T-helper 22 cell (primary cell): ENCODE measurements at places on chromosomes 5 and 9.

GRCh38 chr5:156170351-156170961 is 156.5 kb upstream of the SGCD start:
- no peak for DNase-seq

- DNase-seq, result no peak
Measured at GRCh38 chr5:18236386-18236785, 602.1 kb downstream of the TAF11L14 start.

DNA sequence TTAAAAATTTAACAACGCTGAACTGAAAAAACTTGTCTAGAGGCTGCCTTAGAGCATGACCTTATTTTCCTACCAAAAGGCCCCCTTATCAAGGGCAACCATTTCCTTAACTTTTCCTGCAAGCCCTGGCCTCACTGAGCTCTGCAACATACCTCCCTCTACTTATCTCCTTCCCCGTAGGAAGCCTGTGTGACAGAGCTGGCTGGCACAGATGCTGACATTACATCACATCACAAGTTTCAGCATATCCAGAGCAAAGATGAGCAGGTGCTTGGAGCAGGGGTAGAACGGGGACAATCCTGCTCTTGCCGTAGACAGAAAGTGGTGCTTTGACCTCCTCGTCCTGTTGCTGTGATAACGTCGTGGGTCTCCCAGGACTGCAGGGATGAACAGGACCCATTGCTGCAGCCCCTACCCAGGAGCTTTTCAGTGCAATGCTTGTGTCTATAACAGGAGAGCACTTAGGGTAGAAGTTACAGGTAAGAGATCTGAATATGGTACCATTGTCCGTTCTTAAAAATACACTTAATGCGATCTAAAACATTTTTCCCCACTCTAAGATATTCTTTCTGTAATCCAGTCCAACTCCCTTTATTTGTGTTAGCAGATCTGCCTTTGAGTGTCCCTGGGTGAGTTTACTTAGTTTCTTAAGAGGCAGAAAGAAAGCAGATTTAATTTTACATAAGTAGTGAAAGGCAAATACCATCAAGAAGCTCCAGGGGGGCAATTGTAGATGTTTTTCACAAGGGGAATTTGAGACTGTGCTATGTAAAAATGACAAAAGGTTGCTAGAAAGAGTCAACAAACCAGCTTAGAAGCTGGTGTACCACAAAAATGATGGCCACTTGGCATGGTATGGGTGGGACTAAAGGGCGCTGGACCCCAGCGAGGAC is 101.9 kb upstream of the EFNA5 start:
- DNase-seq, result no peak

- no peak for DNase-seq
Measured at GRCh38 chr5:81768935-81769452, 18.1 kb upstream of the SSBP2 start.

DNA sequence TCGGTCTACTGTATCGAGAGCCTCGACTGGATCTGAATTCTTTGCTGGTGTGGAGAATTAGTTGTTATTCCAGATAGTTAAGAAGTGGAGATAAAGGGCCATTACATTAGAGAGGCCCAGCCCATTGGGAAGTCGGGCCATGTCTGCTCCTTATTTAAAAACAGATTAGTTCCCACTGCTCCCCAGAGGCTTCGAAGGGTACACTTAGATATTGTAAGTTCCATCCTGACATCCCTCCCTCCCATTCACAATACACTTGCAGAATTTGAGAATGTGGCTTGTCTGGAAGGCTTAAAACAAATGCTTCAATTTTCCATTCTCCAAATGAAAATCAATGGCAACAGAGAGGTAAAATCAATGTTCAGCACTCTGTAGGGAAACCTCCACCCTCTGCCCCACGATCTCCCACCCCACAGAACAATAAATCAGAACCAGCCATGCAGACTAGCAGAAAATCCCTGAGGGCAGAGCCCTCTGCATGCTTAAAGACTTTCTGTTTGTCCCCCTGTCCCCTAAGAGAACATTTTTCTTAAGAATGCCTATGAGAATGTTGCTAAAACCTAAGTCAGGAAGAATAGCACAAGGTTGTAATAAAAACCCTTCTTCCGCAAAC is 364.1 kb downstream of the SPOCK1 start:
- no peak for DNase-seq

GRCh38 chr5:14893381-14893780 is 21.8 kb upstream of the ANKH start:
- DNase-seq, result no peak

DNA sequence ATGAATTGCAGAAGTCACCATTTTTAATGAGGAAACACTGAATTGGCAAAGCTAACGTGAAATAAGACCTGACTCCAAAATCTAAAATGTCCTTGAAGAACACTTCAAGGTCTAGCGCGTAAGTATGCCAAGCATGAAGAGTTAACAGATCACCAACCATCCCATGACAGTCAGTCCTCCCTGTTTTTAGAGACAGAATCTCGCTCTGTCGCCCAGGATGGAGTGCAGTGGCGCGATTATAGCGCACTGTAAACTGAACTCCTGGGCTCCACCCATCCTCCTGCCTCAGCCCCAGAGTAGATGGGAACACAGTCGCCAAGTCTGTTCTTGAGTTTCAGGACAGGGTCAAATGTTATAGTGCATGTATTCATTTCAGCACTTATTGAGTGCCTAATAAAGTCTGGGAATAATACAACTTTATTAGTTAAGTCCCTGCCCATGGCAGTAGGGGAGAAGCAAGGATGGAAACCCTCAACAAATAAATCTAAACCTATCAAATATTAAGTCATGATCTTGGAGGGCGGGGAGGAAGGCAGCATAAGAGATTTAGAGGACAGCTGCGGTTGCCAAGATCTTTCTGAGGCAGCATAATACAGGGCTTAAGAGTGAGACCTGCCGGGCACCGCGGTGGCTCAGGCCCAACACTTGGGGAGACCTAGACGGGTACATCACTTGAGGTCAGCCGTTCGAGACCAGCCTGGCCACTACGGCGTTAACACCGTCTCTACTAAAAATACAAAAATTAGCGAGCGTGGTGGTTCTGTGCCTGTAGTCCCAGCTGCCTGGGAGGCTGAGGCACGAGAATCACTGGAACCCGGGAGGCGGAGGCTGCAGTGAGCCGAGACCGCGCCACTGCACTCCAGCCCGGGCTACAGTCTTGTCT is 1.1 kb downstream of the ATPSCKMT start:
- DNase-seq, result no peak
